ENCODE measurements at places on chromosomes 2 and 18.

GRCh38 chr2:230269715-230270114 is 44.2 kb downstream of the SP140 start:
- DNase-seq: no peak

DNA sequence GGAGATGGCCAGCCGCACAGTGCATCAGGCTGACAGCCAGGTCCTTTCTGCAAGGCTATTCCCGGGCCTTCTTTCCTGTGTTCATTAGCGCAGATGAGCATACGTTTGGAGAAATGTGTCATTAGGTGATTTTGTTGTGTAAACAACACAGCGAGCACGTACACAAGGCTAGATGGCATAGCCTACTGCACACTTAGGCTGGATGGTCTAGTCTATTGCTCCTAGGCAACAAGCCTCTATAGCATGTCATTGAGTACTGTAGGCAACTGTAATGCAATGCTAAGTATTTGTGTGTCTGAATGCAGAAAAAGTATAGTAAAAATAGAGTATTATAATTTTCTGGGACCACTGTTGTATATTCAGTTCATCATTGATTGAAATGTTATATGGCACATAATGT is 50.9 kb upstream of the PHLPP1 start:
- no peak for DNase-seq

DNA sequence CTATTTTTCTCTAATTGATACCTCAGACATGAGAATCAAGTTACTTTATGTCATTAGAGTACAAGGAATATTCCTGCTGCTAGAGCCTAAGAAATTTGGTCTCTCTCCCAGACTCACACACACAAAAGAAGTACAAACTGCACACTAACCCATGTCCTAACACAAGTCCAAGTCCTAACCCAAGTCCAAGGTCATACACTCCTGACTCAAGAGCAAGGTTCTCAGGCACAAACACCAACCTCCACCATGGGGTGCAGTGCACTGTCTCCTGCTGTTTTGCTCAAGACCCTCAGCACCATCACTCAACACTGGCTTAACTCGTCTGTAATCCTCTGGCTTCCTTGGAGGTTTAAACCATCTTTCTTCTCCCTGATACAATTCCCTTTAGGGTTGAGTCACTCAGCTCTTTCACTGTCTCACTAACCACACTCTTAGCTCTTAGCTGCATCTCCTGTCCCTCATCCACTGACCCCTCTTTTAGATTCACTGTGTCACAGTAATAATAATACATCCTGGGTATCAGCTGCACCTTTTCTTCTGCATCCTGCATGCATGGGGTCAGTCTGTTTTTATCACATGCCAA is 129.8 kb downstream of the BCL2L11 start:
- DNase-seq: no peak

- no peak for DNase-seq
Observed at GRCh38 chr2:159617646-159618045, 1.3 kb upstream of the BAZ2B start.

GRCh38 chr2:226066873-226067272 is 667.4 kb downstream of the NYAP2 start:
- DNase-seq: no peak
